ENCODE measurements at places on chromosomes 13 and 19.

DNA sequence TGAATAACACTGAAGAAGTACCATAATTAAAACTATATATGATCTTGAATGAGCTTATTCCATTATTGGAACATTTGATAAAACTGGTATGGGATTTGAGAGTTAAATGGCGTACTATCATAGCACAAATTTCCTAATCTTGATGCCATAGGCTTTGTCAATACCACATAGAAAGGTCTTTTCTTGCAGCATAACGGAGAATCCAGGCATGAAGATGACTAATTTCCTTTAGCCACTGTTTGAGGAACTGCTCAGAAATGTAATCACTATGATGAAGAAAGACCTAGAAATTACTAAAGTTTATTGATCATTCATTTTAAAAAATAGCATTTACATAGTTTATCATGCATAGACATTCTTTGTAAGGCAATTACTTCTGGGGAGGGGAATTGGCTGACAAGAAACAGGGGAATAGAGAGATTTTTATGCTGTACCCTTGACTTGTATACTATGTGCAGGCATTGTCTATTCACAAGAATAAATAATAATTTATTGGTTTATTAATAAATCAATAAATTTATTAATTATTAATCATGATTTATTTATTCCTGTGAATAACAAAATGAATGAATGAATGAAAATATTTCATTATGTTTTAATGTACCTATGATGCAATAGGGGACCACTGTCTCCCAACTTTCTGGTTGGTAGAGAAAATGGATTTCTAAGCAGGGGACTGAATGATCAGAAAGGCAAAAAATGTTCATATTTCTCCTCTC is 2676.6 kb downstream of the PCDH9 start:
- DNase-seq, result no peak

- DNase-seq, result peak; percentile 70
Observed at GRCh38 chr13:29472332-29472961, 123.0 kb downstream of the SLC7A1 start.

GRCh38 chr13:27857282-27857681 is 62.5 kb upstream of the PDX1 start:
- DNase-seq, result no peak

DNA sequence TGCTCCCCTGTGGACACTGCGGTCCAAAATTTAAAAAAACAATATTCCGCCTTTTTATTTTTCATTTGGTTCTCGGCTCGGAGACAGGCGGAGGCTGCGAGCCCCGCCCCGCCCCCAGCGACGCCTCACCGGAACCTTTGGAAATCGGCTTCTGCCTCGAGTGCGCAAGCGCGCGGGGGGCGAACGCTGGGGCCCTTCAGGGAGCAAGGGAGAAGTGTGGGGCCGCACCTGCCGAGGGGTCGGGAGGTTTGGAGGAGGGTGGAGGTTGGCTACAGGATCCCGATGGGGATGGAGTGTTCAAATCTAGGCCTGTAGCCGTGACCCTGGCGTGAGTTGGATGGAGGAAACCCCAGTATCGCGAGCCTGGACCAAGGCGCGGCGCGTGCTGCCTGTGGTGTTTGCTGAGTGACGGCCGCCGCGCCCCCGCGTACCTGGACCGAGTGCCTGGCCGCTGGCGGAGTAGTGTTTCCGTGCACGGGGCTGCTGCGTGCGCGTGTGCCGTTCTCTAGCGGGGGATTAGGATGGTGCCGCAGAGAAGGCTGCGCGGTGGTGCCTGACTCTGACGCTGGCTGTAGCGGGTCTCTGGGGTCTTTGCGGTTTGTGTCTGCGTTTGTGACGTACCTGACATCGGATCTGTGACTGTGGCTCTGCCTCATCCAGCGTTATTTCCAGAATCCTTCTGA is 565 bp upstream of the ZFP30 start:
- DNase-seq, result peak; percentile 92

- DNase-seq, result peak; percentile 41
Observed at GRCh38 chr19:38145623-38146022, 78.4 kb downstream of the DPF1 start.

GRCh38 chr19:2084993-2085720 is 11.0 kb downstream of the MOB3A start:
- no peak for DNase-seq

GRCh38 chr13:114268344-114269280 is 12.8 kb upstream of the UPF3A start:
- DNase-seq, result no peak

DNA sequence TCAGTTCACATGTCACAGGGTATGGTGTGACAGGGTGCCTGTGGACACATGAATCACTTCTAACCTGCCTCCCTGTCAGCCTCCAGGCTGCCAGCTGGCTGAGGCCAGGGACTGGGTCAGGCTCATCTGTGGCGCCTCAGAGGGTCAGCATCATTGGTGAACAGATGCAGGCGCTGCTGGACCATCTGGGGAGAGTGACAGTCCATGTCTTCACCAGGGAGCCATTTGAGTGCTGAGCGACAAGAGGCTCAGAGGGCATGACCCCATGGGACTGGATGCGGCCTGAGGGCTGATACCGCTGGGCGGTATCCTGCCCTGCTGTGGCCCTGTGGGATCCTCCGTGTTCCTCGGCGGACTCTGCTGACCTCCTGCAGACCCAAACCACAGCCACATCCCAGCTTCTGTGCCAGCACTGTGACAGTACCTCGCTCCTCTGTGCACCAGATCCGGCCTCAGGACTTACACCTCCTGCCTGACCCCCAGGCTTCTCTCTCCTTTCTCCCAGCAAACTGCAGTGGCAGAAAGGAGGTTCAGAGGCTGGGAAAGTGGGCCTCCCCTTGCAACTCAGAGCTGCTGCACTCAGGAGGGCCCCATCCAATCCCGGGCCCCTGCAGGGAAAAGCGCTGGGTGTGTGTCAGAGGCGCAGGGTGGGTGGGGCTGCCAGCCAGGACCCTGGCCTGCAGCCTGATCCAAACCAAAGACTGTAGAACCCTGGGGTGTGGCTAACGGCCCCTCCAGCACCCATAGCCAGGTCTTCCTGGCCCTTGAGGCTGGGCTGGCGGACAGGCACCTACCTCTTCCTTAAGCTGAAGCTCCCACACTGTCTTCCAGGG is 10.2 kb downstream of the ACTMAP start:
- no peak for DNase-seq

GRCh38 chr19:7534531-7535046 is 928 bp upstream of the PNPLA6 start:
- peak; percentile 92 for DNase-seq

GRCh38 chr13:97191142-97191541 is 31.0 kb upstream of the MBNL2 start:
- DNase-seq, result no peak

GRCh38 chr19:22609630-22610029 is 24.5 kb upstream of the ZNF492 start:
- no peak for DNase-seq

GRCh38 chr13:106597749-106598395 is 29.9 kb upstream of the ARGLU1 start:
- no peak for DNase-seq

- no peak for DNase-seq
Observed at GRCh38 chr13:74025369-74025768, 108.8 kb downstream of the KLF12 start.

GRCh38 chr19:3591876-3592613 is 6.8 kb downstream of the GIPC3 start:
- DNase-seq, result no peak

GRCh38 chr13:46896341-46897137 is at the start of gene HTR2A:
Gene HTR2A, minus strand, starts transcription at chr13:46897053. Its CDS starts 1,147 bp downstream, at chr13:46895906.
- DNase-seq, result peak; percentile 48

DNA sequence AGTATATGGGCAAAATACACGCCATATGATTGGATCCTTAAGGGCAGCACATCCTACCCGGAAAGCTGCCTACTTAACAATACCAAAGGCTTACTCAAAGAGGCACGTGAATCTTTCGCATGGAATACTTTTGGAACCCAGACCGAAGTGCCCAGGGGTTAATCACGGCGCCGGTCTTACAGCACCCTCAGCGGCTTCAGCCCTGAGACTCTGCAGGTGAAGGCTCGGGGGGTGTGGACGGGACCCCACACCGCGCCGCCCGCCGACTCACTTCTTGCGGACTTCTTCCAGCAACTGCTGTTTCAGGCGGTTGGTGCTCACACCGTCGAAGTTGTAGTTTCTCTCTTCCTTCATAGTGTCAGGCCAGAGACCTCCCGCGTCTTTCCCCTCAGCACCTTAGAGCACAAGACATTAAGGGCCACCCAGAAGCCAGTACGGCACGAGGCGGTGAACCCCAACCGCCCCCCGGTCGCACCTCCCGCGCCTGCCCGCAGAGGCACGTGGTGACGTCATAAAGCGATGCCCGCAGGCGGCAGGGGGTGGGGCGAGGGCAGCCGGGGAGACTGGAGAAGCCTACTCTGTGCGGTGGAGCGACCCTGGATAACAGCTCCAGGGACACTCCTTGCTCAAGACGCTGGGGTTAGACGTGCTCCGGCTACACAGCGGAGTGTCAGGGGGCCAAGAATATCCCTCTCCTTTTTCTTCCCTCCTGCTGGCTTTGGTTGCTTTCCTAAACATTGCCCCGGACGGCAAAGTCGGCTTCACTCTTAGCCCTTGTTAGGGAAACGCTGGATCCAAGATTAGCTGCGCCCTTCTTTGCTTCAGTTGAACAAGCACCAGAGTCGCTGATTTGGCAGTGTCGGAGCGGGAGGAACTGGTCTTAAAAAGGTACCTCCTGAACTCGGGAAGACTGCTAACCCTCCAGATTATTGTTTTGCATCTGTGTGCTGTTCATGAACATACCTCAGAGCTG is at the start of gene CCDC169:
TSS of gene CCDC169 (minus strand) at position 449 of the 973 bp plus-strand sequence. CDS start at position 354, 95 bp downstream.
- DNase-seq, result peak; percentile 91

DNA sequence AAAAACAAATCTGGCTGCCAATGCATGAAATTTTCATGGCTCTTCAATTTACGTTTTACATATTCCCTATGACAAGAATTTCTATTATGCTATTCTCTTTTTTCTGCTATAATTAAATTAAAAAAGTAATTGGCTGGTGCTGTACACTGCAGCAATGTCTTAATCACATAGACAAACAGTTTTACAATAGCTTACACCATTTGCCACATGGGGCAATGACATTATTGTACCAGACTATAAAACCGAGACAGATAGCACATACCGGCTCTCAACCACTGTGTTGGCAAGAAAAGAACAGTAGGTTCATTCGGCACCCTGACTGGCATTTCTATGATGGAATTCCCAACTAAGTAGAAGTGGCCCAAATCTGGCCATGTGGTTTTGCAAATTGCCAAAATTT is 67.7 kb downstream of the DACH1 start:
- no peak for DNase-seq

GRCh38 chr13:78779608-78780007 is 120.7 kb upstream of the OBI1 start:
- no peak for DNase-seq

- no peak for DNase-seq
Observed at GRCh38 chr19:4620675-4621074, 18.6 kb upstream of the TNFAIP8L1 start.

GRCh38 chr13:48528720-48529119 is 4.2 kb downstream of the RCBTB2 start:
- no peak for DNase-seq

GRCh38 chr19:36163813-36164212 is 11.6 kb upstream of the COX7A1 start:
- DNase-seq, result no peak

DNA sequence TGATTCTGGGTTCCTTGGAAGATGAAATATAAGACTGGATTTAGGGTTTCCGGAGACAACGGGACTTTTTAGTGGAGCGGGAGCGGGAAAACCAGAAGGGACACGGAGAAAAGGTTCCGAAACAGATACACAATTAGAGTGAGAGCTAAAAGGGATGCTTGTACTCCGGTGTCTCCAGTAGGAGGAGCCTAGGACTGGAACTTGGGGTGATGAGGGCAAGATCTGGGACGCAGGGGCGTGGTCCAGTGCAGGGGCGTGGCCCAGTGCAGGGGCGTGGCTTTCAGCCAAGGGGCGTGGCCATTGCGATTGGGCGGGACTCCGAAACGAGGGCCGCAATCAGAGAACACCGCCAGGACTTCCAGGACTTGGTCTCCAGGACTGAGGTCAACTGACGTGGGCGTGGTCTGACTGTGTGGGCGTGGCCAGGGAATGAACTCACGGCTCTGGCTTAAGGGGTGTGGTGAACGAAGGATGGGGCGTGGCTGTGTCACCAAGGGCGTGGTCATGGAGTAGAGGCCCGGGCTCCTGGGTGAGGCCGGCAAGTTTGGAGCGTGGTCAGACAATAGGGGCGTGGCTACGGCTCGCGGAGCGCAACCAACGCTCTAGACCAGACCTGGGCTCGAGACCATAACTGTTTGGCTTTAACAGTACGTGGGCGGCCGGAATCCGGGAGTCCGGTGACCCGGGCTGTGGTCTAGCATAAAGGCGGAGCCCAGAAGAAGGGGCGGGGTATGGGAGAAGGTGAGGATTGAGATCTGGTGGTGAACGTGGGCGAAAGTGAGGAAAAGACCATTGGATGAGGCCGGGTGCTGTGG is at the start of gene DKKL1:
TSS of gene DKKL1 (plus strand) at position 610 of the 815 bp plus-strand sequence. CDS start at position 732, 122 bp downstream.
- DNase-seq, result peak; percentile 97

GRCh38 chr13:45768656-45769479 is 66.7 kb downstream of the CBY2 start:
- DNase-seq, result no peak

DNA sequence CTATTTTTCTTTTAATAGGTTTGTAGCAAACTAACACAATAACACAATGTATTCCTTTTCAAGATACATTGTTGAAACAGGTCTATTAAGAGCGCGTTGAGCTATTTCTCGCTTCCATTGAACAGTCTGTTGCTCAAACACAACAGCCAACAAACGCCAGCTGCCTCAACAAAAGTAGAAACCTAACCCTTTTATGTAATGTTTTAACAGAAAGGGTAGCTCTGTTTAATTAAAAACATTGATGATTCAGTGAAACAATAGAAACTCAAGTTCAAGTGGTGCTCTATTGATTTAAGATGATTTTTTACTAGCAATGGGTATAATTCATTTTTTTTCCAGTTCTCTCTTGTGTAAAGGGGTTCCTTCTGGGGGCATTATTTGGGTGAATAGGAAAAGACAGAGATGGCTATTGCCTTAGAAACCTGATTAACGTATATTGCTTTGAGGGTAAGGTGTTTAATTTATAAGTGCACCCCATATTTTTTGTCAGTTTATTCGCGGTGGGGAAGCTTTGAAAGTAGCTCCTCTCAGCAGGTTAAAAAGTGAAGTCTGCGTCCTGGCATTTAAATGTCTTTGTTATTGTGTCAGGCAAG is 14.9 kb downstream of the ZIC2 start:
- DNase-seq, result no peak

GRCh38 chr13:49958321-49958720 is 22.2 kb upstream of the SPRYD7 start:
- no peak for DNase-seq

- DNase-seq, result no peak
Observed at GRCh38 chr13:113666329-113666670, 719 bp upstream of the GRK1 start.

GRCh38 chr19:51144482-51145045 is 2.5 kb downstream of the SIGLEC7 start:
- DNase-seq, result no peak

DNA sequence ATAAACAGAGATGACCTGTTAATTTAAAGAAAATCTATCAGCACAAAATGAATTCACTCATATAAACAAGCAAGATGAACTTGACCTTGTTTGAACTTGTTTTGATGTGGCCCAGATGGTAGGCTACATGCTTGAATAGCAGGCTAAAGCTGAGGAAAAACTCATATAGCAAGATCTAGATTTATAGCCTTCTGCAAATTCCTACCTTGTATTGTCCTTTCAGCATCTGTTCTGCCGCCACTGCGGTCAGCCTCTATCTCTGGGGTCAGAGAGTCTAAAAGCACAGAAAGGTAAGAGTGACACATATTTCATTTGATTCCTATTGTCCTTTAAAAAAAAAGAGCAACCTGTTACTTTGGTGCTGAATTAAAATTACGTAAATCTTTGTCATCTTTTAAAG is 392.1 kb downstream of the DACH1 start:
- DNase-seq, result no peak
